ENCODE measurements at places on chromosomes 11 and 22.

DNA sequence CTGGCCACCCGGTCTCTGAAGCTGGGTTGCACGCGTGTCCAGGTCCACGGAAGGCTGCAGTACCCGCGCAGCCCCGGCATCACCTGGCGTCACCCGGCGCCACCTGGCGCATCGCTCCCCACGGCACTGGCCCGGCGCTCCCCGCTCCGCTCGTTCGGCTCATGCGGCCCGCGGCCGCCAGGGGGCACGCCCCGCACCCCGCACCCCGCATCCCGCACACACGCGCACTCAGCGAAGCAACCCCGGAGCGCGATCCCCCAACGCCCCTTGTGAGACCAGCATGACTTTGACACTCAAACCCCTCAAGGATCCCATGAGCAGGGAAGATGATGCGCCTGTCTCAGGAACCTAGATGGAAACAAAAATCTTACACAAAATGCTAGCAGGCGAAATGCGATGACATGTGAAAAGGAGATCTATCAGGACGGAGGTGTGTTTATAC is 11.9 kb downstream of the B3GNT6 start:
- DNase-seq = no peak

DNA sequence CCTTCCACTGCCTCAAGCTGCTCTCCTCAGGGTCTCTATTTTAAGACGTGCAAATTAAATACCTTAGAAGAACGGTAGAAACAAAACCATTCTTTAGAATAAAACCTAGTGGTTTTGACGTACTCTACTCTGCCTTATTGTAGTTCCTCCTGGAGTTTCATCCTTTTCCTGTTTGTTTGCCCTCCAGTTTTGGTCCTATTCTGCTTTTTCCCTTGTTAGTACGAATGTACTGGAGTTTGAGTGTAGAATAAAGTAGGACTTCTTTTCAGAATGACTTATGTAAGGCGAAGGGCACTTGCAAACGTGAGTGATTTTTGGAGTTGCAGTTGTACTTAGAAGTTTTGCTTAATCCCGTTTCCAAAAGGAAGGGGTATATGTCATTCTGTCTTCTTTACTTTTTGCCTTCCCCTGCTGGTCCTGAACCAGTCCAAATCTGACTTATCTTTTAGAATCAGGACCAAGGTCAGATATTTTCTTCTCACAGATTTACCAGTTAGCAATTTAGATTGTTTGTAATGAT is 1.4 kb downstream of the SIK2 start:
- DNase-seq = no peak

- DNase-seq = no peak
Measured at GRCh38 chr11:65808744-65809341, 22.0 kb downstream of the OVOL1 start.

DNA sequence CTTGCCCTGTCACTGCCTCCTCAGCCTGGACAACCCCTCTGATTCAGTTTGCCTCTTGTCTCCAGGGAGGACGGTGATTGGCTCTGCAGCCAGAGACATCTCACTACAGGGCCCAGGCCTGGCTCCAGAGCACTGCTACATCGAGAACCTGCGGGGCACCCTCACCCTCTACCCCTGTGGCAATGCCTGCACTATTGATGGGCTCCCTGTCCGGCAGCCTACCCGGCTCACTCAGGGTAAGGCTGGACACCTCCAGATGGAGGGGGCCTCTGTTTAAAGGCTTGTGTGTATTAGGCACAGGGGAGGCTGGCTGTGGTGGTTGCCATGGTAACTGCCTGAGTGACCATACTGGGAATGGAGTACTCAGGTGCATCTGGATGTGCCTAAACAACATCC is 8.6 kb downstream of the PHLDB1 start:
- DNase-seq = no peak

DNA sequence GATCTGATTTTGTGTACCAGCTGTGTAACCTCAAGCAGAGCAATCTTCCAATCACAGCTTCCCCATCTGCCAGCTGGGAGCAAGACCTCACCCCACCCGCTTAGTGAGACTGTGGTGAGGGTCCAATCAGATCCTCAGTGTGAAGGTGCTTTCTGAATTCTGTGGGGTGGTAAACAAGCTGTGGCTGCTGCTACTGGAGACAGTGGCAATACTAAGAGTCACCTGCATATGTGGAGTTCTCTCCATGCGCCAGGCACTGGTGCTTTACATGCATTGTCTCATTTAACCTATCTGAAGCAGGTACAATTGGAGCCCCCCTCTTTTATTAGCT is 50.4 kb downstream of the CWC15 start:
- DNase-seq = no peak

DNA sequence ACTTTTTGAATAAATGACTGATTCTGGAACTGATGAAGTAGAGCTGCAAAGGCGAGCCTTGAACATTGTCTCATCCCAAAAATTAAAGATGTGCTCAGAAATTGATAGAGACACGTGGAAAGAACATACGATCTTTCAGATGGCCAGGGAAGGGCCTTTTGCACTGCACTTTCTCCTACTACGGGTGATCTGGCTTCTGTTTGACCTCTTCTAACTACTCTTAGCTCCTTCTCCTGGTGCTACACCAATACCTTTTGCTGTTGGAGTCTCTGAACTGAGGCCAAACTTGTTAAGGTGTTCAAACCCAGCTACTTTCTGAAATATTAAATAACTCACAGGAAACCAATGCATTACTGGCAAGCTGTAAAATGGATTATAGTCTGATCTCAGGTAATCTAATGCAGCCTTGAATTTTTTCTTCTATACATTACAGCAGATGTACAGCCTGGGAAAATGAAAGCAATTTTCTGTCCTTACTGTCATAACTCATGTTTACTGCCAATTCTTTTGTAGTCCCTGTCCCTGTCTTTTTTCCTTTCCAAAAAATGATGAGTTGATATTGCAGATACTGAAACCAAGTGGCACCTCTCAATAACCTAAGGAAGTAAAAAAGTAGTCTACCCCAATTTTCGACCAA is 1086.1 kb upstream of the CNTN5 start:
- no peak for DNase-seq

GRCh38 chr11:67640758-67641337 is 1.3 kb upstream of the TBX10 start:
- DNase-seq = no peak

DNA sequence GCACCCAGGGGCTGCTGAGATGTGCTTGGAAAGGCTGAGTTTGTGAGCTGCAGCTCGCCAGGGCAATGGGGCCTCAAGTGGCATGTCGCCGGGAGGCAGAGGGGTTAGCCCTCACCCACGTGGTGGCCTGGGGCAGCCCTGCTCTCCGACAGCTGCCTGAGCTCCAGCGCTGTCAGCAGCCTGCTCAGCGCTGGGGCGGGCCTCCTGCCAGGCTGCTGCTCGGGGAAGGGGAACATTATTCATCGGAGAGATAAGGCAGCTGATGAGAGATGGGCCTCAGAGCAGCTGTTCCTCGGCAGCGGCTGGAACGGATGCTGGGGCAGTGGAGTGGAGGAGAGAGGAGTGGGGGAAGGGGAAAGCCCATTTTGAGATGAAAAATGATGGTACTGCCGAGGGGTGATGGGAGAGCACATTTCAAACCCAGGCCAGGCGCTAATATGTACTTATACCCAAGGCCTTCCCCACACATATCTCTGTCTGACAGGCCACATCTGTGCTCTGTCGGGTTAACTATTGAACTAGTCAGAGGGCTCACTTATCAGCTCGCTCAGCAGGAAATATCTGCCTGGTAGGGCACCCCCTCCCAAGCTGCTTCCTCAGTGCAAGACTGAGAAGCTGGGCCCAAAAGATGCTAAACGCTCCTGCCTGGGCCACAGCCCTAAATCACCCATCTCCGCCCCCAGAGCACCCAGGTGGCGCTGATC is 79.5 kb downstream of the TIMP3 start:
- DNase-seq = no peak

DNA sequence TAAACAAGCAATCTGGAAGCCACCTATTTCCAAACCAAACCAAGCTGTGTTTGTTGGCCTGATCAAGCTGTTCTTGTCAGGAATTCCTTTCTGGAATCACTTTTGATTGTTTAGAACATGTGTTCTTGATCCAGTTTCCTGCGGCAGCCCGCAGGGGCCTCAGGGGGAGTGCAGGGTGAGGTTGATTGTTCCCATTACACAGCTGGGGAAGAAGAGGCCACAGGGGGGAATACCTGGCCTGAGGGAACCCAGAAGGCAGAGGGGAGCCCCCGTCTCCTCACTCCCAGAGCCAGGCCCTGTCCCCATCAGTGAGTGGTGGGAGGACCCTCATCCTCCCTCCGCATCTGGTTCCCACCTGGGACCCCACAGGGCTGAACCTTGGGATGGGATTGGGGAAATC is 4.2 kb downstream of the MRGPRD start:
- DNase-seq = no peak

DNA sequence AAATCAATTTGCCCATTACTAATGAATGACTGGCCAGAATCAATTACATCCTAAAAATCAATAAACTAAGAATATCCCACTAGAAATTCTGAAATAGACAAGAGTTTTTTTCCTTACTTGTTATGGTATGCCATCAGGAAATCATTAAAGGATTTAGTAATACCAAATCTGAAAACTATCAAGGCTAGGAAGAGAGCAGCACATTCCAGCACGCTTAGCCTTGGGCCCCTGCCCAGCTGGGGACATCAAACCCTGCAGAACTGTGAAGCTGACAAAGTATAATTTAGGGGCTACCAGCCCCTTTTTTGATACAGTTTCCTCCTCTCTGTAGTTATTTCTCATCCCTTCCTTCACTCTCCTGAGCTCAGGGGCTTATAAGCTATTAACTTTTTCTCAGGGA is 247.8 kb upstream of the ZC3H12C start:
- no peak for DNase-seq

GRCh38 chr11:1317432-1317831 is 8.0 kb upstream of the TOLLIP start:
- DNase-seq = no peak

DNA sequence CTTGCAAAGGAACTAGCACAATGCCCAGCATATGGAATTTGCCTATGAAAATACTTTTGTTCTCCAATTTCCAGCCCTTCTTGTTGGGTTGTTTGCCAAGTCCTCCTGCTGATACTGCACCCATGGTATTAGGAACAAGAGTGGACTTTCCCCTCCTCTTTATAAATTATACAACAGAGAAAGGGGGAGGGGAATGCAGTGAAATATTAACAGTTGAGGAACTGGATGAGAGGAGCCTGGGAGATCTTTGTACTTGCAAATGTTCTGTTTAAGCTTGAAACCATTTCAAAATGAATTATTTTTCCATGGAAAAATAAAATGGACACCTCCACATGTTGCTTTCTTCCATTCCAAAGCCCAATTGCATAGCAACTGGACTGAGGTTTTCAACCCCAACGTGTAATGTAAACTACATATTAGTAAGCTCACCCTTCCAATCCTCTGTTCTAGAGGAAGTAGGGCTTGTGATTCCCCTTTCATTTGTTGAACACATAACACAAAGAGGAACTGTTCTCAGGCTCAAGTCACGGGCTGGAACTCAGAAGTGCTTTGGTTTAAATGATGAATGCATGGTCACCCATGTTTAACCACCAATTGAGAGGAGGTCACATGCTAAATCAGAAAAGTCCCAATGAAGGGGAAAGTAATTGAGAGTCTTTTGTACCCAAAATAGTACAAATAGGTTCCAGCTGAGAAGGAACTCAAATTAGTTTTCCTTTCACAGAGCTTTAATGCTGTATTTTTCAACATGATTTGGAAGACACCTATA is 66.2 kb upstream of the ZC3H12C start:
- no peak for DNase-seq

DNA sequence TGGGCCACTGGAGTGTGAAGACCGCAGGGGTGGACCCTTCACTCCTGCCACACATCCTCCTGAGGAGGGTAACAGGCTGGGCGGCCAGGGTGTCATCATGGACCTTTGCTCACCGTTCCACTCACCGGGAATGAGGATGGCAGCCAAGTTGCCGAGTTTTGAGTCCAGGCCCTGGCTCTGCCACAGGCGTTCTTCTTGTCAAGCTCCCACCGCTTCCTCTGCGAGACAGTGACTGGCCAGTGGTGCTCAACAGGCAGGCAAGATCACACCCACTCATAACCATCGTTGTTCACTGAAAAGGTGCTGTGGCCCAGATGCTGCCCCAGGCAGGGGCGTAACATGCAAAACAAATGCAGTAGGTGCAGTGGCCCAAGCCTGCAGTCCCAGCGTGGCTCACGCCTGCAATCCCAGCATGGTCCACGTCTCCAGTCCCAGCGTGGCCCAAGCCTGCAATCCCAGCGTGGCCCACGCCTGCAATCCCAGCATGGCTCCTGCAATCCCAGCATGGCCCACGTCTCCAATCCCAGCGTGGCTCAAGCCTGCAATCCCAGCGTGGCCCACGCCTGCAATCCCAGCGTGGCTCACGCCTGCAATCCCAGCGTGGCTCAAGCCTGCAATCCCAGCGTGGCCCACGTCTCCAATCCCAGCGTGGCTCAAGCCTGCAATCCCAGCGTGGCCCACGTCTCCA is 5.0 kb upstream of the PANX2 start:
- DNase-seq = no peak

DNA sequence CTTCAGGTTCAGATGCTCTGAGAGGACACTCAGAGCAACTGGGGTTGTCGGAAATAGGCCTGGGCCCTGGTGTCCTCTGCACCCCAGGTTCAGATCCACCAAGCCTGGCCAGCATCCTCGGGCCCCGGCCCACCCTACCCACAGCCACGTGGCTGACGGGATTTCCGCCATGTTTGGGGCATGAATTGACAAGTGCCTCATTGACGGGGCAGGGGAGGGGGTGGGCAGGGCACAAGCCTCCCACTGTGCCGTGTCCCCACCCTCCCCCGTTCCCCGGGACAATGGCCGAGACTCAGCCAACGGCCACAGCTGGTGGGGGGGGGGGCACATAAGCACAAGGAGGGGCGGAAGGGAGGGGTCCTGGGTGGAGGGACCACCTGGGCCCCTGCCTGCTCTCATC is 8.5 kb downstream of the MYRF start:
- no peak for DNase-seq

DNA sequence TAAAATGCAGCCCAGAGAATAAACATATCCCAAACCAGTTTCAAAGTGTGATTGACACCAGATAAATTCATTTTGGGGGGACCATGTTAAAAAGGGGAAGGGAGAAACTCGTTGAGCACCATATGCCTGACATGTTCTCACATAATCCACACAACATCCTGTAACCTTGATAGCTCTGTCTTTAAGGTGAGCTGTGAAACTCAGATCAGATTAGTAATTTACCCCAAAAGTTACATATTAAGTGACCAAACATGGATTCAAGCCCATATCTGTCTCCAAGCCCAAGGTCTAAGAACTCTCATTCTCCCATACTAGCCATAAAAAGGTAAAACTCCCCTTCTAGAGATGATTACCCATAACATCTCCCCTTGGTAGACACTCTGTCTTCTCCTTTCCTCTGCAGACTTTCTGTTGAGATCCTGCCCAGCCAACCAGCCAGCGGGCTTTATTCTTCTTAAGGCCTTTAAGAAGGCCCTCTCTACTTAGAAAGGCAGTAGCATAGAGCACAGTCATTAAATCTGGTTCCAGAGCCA is 150.7 kb downstream of the CCDC34 start:
- no peak for DNase-seq

- no peak for DNase-seq
Measured at GRCh38 chr11:212150-213100, 4.9 kb downstream of the RIC8A start.

DNA sequence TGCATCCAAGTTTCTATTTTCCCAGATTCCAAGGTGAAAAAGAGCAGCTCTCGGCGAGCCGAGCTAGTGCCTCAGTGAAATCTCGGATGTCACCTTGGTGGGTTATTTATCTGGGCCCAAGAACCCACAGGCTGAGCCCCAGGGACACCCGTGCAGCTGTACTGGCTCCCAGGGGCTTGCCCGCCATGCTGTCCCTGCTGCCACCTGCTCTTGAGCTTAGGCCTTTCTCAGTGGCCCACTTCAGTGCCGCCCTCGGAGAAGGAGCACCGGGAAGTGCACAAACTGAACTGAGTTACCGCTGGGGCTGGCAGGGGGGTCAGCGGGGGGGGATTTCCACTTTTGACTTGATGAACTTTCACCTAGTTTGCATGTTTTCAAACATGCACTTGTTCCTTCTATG is 27.9 kb downstream of the CPT1A start:
- DNase-seq = no peak
